ENCODE measurements at places on chromosomes 5 and 9.
A peak's percentile ranks its signal among the peaks of the same experiment; 100 is the strongest.

DNA sequence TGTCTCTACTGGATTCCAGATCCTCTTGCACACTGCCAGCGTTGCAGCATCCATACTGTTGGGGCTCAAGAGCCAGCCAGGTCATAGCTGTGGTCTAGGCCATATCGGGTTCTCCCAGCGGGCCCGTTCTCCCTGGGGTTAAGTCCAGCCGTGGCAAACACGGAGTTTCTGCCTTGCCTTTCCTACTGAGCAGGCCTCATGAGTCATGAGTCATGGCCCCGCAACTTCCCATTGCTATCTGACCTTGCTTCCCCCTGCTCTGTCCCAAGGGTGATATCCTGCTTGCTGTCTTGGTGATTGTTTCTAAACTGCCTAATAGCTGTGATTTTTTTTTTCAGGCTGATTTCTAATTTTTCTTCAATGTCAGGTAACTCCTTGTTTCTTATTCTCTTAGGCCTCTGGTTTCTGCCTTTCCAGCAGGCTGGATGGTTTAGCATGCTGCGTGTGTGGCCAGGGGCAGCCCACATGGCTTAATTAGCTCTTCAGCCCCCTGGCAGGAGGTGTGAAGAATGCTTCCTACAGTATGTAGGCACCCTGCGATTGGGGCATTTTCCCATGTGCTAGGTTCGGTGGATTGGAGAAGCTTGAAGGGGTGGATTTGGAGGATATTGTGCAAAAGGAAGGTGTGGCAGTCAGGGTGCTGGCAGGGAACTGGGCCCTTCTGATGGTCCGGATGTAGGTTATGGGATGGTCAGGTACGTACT is 18.7 kb downstream of the DAPK1 start:
- DNase-seq = peak; percentile 36

- no peak for DNase-seq
Measured at GRCh38 chr9:136659861-136660784, 2.6 kb upstream of the EGFL7 start.

DNA sequence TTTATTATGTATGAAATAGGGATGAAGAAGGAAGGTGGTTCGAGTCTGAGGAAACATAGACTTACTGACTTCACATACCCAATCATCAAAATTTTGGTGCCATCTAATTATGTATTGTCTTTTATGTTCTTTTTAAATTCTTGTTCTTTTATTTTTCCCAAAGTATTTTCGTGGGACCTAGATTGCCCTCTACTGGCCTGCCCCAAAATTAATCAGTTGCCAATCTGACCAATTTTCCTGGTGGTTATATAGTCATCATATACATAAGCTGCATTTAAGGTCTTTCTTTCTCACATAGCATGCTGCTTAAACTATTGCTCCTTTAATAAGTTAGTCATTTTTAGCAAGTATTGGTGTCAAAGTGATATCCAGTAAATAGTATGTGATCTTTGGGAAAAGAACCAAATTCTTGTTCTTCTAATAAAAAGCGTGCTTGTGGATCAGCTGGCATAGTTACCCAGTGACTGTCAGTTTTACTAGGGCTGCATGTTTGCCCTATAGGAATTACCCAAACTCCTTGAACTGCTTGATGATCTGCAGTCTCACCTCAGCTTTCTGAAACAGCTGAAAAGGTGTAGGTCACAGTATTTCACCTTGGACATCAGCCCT is 223.5 kb downstream of the SH3GL2 start:
- no peak for DNase-seq

DNA sequence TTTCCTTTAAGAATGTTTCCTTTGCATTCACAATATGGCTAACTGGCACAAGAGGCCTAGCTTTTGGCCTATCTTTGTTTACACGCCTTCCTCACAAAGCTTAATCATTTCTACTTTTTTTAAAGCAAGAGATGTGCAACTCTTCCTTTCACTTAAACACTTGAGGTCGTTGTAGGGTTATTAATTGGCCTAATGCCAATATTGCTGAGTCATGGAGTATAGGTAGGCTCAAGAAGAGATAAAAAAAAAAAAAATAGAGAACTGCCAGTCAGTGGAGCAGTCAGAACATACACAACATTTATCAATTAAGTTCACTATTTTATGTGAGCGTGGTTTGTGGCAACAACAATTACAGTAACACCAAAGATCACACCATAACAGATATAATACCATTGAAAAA is 5.9 kb downstream of the FKBP15 start:
- peak; percentile 12 for DNase-seq

- no peak for DNase-seq
Measured at GRCh38 chr9:71987471-71988371, 72.7 kb downstream of the C9orf57 start.

DNA sequence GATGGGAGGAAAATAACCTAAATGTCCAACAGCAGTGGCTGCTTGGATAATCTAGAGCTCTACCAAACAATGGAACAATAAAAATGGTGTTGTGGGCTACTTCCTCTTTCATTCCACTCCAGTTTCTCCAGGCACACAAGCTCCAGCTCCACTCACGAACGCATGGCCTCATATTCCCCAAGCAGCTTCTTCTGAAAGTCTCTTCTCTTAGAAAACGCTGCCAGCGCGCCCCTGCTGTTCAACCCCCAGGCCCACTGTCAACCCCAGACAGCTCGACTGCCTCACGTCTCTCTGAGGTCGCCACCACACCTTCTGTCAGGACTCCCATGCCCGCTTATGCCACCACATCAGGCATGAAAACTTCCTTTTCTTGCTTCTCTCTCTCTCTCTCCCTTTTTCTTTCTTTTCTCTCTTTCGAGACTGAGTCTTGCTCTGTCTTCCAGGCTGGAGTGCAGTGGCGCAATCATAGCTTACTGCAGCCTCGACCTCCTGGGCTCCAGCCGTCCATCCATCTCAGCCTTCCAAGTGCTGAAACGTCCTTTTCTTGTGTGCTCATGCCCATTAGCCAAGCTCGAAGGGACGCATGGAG is 16.2 kb downstream of the OR2V2 start:
- DNase-seq = no peak

- peak; percentile 21 for DNase-seq
Measured at GRCh38 chr5:127094161-127094814, 21.0 kb upstream of the C5orf63 start.

DNA sequence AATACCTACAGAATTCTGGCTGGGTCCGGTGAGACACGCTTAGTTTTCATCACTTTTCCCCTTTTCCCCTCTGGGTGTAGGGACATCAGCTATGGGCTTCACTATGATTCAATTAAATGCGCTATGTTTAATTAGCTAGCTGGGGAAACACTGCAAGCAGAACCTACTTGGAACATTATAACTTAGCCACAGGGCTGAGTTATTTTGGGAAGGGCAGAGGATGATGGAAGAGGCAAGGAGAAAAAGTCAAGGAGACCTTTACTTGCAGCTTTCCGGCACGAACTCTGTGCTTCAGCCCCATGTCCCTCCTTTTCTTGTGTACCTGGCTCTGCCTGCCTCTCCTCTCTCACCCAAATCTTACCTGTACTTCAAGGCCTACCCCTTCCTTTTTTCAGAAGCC is 62.8 kb downstream of the KIF4B start:
- no peak for DNase-seq

GRCh38 chr9:81844131-81844567 is 84.1 kb upstream of the SPATA31D4 start:
- no peak for DNase-seq

DNA sequence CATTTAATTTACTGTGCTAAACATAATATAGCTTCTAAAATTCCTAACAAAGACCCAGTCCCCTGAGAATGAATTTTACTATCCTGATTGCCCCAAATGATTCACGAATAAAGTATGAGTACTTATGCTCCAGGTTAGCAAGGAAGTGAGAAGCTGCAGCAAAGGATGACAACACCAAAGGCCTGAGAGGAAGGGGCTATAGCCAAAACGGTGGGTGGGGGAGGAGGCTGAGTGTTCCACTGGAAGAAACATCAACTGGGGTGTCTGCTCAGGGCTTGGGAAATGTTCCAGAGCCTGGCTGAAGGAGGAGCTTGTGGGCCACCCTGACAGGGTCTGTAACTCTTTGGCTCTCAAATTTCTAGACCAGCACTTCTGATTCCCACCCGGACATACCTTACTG is 157.3 kb downstream of the ADAMTS12 start:
- peak; percentile 31 for DNase-seq

DNA sequence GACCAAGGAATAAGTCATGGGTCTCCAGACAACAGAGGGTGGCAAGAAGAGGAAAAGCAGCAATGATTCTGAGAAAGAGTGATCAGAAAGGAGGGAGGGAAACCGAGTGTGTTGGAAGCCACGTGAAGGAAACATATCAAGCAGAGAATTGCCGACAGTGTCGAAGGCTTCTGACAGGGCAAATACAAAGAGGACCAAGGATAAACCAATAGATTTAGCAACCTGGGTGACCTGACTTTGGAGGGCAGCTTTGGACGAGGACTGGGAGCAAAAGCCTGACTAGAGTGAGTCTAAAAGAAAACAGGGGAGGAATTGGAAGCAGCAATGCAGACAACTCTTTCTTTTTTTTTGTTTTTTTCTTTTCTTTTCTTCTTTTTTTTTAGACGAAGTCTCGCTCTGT is 83.8 kb downstream of the WWC1 start:
- no peak for DNase-seq

DNA sequence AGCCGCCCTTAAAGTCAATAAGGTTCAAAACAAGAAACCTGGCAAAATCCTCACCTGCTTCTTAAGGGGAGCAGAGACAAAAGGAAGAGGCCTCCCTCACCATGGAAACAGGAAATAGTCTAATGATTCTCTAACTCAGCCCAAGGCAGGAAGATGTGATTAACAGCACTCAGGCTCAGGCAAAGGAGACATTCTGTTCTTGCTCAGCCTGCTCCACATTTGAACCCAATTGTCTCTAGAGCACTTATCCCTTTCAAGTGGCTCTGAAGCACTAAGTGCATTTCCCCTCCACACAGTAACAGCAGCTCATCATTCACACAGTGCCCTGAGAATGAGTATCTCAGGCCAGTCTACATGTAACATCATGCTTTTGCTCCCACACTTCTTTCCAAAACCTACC is 72.3 kb downstream of the NIPSNAP3B start:
- DNase-seq = no peak

DNA sequence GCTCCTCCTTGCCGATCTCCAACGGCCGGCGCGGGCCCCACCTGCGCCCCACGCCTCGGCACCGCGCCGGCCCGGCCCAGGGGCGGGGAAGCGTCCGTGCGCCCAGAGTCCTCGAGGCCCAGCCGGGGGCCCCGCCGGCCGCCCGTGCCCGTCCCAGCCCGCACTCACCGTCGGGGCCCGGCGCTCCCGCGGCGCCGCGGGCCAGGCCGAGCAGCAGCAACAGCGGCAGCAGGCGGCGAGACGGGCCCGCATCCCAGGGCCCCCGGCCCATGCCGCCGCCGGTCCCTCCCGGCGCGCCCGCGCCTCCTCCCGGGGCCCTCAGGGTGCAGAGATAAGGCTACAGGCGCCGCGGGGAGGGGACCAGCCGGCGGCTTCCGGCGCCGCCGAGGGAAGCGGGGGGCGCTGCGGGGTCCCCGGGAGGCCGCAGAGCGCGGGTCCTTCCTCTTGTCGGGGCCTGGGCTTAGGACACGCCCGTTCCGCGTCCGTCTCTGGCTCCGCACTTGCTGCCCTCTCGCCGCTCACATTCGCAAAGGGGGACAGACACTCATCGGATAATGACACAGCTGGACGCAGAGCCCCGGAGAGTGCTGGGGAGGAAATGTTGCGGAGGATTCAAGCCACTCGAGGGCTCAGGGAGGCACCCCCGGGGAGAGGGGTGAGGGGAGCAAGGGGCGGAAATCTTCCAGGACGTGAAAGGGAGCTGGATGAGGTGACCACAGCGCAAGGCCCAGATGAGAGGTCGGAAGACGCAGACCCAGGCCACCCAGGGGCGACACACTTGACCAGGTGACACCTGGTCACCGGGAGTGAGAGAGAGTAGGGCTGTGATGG is at the start of gene SUSD1:
Gene SUSD1 (minus strand): TSS at position 333 of the 831 bp plus-strand sequence. CDS start 62 bp downstream, at position 271.
- DNase-seq = peak; percentile 52

- no peak for DNase-seq
Measured at GRCh38 chr9:18317896-18318295, 156.1 kb upstream of the ADAMTSL1 start.

GRCh38 chr9:99748266-99748665 is 73.4 kb upstream of the NR4A3 start:
- DNase-seq = no peak

- no peak for DNase-seq
Measured at GRCh38 chr5:150579462-150580400, 60.7 kb upstream of the SYNPO start.

DNA sequence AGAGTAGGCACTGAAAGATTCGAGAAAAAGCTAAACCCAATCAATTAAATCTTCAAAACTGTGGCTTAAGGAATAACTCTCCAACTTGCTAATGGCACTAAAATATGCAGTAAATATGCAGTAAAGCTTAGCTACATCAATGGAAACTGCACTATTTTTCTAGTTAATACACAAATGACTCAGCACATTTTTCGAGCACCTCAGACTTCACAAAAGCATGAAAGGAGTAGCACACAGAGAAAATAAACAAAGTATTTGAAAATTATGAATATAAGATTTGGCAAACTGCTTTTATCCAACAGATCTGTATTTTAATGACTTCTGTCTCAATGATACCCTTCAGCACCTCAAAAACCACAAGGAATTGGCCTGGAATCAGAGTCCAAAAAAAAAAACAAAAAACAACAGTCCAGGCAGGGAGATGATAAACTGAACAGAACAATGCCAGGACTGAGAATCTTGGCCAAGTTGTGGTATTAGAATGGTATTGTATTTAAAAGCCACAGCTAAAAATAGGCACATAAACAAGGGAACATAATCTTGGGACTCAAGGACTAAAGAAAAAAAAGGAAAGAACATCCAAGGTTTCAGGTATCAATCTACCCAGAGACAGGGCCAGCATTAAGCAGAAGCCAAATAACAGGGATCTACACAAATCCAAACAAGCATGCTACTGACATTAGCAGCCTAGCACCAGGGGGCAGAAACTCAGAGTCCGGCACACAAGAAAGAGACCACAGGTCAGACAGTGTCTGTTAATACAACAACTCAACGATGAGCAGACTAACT is 21.4 kb downstream of the TMEM245 start:
- DNase-seq = peak; percentile 78

DNA sequence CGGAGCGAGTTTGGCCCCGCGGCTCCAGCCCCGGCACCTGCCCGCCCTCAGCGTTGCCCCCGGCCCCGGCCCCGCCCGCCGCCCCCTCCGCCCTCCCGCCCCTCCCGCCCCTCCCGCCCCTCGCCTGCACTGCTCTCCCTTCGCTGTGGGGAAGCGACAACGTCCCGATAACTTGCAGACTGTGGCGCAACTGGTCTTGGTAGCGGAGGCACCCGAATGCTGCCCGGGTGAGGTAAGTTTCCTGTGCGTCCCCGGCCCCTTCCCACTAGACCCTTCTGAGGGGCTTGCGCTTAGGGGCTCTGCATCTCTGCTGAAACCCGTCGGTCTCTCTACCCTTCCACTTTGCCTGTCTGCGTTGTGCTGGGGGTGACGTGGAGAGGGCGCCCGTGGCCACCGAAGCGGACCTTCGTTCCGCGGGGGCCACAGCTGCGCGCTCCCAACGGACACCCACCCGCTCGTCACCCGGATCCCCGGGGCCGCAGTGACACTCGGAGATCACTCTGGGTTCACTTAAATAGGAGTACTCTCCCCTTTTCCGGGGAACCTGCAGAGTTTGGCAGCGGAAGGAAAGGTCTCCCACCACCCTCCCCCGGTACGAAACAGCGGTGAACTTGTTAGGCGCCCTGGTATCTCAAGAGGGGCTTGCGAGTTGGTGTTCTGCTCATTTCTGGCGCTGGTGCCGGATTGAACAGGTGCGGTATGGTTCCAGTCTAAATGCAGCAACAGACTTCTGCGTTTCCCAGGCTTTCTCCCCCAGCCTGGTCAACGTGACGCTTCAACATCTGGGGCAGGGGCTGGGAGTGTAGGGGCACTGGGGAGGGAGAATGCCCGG is 707 bp downstream of the PIP5K1B start:
- DNase-seq = peak; percentile 27

GRCh38 chr9:101711330-101711941 is 27.0 kb downstream of the GRIN3A start:
- peak; percentile 31 for DNase-seq

Data from SJCRH30 (cell line).